Sigmoid colon (tissue), 7 donors: ENCODE measurements at places on chromosomes 11 and 22. TPM values are rescaled to one million over a fixed set of nuclear protein-coding genes. Genes with fewer than 3 reads are reported as not detected.

DNA sequence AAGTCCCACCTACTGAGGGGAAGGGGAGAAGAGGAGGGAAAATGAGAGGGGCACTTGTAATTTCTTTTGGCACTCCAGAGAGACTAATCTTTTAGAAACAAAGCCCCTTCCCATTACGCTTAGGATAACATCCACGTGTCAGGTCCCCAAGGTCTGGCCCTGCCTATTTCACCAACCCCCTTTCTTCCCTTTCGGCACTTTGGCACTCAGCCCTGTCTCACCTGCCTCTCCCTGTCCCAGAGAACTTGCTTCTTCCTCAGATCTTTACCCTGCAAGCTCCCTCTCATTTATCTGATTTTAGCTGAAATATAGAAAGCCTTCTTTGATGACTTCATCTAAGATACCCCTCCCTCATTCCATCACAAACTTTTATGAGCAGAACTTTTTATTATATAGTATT lies 55.5 kb downstream of the RASSF10 start:
- no peak for DNase-seq

DNA sequence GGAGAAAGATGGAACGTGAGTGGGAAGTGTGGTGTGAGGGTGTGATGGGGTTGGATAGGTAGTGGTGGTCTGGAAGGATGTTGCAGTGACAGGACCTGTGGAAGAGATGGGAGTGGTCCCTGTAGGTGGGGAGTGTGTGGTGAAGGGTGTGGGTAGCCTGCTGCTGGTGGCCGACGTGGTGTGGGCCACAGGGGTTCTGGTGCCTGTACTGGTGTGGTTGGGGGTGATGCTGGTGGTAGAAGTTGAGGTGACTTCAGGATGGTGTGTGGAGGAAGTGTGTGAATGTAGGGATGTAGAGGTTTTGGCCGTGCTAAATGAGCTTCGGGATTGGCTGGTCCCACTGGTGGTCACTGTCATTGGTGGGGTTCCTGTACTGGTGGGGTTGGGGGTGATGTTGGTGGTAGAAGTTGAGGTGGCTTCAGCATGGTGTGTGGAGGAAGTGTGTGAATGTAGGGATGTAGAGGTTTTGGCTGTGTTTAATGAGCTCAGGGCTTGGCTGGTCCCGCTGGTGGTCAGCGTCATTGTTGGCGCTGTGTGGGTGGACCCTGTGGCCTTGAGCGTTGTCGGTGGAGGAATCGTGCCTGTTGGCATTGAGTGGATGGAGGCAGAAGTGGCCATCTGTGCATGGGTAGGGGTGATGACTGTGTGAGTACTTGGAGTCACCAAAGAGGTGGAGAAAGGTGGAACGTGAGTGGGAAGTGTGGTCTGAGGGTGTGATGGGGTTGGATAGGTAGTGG lies 19.1 kb downstream of the MUC6 start:
- no peak for DNase-seq

DNA sequence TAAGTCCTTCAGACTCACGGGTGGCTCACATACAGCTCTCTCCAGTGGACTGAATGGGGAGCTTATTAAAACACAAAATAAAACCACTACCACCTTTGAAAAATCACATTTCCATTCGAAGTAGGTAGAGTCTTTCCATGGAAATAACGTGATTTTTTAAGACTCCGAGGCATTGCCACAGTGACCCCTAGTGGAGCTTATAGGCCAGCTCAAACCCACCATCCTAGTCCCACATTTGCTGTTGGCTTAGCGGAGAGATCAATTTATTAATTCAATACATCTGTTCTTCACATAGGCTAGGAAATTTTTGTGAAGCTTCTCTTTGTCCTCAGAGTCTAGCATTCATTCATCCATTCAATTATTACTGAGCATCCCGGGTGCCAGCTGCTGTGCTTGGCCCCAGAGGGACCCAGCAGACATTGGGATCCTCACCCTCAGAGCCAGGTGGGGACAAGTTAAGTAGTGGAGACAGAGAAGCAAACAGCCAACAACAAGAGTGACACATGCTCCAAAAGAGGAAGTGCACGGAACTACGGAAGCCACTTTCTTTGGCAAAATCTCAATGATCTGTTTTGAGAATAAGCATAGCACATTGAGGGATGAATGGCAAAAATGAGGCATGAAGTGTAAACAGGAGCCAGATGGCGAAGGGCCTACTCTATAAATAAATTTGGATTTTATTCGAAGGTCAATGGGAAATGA lies 10.2 kb upstream of the P4HA3 start:
- DNase-seq = no peak

DNA sequence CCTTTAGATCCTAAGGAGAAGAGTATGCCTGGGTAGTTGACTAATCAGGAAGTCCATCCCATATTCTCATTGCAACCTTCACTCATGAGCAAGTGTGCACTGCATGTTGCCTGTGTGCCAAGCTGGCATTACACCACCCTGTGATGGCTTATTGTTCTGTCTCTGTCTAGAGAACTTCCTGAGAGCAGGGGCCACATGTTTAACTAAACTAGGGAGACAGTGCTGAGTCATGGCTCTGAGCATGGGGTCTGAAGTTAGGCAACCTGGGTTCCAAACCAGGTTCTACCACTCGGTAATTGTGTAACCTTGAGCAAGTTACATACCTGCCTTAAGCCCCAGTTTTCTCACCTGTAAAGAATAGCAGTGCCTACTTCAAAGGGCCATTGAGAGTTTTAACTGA lies 39.6 kb downstream of the CSNK2A3 start:
- DNase-seq = no peak

- DNase-seq = no peak
Observed at GRCh38 chr11:10727146-10727851, 23.7 kb upstream of the CTR9 start.

GRCh38 chr11:66051371-66051765 lies 796 bp upstream of the SF3B2 start:
- no peak for DNase-seq

GRCh38 chr22:19821523-19822300 lies 33.0 kb downstream of the GNB1L start:
- peak; percentile 50 for DNase-seq

DNA sequence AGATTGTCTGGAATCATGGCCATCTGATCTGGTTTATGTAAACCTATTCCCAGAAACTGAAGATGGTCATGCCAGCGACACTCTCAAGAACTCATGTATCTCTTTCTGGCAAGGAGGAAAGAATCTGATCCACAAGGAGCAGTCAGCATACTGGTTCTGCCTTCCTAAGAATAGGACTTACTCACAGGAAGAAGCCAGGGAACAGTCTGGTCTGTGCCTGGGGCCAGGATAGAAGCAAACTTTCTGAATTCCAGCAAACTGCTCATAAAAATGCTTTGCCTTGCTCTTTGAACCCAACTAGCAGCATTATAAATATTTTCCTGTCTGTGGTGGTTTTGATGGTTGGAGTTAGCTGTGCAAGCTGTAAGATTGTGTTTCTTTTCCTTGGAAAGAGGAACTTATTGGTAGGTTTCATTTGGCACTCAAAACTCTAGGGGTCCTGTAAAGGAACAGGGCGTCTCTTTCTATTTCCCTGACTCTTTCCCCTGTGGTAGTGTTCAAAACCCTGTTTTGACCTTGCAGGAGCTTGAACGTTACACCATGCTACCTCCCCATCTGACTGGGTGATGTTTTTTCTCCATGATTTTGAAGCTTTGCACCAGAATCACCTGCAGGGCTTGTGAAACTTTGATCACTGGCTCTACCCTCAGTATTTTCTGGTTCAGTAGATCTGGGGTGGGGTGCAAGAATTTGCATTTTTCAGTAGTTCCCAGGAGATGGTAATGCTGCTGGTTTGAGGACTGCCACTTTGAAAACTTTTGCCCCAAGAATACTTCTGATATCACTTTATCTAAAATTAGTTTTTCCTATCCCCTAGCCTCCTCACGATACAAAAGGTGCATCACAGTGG lies 627.8 kb upstream of the ANO5 start:
- no peak for DNase-seq

DNA sequence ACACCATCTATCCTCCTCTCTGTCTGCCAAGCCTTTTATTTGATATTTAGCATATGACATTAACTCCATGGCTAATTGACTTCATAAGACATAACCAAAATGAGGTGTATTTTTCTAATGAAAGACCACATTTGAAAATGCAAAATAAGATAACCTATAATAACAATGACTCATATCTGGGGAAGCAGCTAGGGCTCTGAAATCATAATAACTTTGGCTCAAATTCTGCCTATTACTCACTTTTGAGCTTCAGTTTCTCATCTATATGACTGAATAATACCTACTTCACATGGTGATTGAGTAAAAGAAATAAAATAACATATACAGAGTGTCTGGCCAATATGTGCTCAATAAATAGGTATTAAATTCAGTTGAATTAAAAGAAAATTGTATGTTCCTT lies 1419.8 kb upstream of the TENM4 start:
- no peak for DNase-seq

Gene SGSM1
- 2.3 TPM for total RNA-seq

Gene OR8G5
- not detected for total RNA-seq

Gene SPON1
- 32.1 TPM for total RNA-seq

Gene ARHGAP20
- 3.9 TPM for total RNA-seq

Gene NRGN
- total RNA-seq = 1.3 TPM

Gene DDTL
- total RNA-seq = 2.0 TPM

Gene GVQW3
- 0.41 TPM for total RNA-seq

Gene FBLN1
- 216 TPM for total RNA-seq
